ENCODE measurements at places on chromosomes 6 and 20.

- DNase-seq = no peak
Observed at GRCh38 chr6:145647602-145648001, 87.7 kb downstream of the EPM2A start.

DNA sequence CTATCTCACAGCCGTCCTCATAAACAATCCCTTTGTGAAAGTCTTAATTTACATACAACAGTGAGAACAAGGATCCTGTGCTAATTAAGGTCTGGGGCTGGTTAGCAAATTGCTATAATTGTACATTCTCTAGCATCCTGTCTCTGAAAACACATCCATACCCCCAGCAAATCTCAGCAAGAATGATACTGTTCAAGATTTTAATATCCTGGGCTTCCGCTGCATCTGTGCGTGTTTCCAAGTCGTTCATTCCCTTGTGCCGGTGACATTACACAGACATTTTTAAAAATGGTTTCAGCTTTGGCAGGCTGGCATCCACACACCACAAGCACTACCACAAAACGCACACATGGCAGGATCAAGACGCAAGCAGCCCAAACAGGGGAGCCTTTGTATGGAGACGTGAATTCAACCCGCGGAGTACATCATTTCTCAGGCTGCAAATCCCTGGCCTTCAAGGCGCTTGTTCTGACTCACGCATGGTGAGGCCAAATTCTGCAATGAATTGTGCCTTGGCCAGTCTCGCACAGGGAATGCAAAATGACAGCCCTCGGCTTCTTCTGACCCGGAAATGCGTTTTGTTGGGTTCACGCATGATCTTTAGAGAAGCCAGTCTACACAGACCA, 20.3 kb downstream of the ZMYND8 start:
- no peak for DNase-seq

GRCh38 chr20:59006864-59007664, at the start of gene CTSZ:
TSS of gene CTSZ (minus strand) at chr20:59007254. CDS start at chr20:59007128, 126 bp downstream.
- DNase-seq = peak; percentile 26

DNA sequence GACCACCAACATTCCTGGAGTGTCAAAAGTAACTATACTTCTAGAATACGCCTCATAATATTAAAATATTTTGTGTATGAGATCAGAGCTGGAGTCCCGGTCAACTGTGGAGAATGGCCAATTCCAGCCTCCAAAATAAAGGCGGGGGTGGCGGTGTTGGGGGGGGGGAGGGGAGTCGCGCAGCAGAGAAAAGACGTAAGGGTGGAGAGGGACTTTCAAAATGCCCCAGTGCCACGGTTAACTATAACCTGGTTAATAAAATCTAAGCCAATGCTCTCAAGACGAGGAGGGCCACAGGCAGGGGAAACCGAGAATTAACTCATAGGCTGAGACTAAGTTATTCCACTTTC, 1.3 kb downstream of the NUP153 start:
- no peak for DNase-seq

GRCh38 chr20:60999250-60999649, 252.8 kb upstream of the CDH4 start:
- DNase-seq = no peak

DNA sequence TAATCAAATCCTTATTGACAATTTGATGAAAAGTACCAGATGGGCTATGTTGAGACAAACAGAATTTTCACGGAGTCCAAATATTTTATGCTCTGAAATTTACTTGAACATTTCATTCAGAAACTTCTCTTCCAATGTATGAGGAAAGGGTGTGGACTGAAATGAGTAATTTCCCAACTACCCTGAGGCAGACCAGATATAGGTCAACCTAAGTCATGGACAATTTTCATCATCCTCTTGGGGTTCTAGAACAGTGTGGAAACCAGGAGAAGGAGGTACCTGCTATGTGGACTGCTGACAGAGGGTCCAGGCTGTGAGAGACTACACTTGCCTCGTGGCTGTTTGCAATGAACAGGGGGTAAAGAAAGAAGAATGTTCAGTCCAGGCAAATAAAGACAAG, 323.0 kb downstream of the ESR1 start:
- no peak for DNase-seq

- DNase-seq = no peak
Observed at GRCh38 chr6:13198168-13198567, 130.2 kb downstream of the TBC1D7 start.

GRCh38 chr20:33812908-33813462, 1.8 kb downstream of the CHMP4B start:
- DNase-seq = no peak

GRCh38 chr6:47235964-47236760, 73.5 kb downstream of the TNFRSF21 start:
- no peak for DNase-seq

- DNase-seq = no peak
Observed at GRCh38 chr20:22974354-22974753, 60.8 kb upstream of the SSTR4 start.

GRCh38 chr6:118783931-118784550, 109.9 kb upstream of the ASF1A start:
- no peak for DNase-seq

- no peak for DNase-seq
Observed at GRCh38 chr6:12262236-12263061, 27.7 kb upstream of the EDN1 start.

- no peak for DNase-seq
Observed at GRCh38 chr20:59299945-59300332, 472 bp upstream of the EDN3 start.

DNA sequence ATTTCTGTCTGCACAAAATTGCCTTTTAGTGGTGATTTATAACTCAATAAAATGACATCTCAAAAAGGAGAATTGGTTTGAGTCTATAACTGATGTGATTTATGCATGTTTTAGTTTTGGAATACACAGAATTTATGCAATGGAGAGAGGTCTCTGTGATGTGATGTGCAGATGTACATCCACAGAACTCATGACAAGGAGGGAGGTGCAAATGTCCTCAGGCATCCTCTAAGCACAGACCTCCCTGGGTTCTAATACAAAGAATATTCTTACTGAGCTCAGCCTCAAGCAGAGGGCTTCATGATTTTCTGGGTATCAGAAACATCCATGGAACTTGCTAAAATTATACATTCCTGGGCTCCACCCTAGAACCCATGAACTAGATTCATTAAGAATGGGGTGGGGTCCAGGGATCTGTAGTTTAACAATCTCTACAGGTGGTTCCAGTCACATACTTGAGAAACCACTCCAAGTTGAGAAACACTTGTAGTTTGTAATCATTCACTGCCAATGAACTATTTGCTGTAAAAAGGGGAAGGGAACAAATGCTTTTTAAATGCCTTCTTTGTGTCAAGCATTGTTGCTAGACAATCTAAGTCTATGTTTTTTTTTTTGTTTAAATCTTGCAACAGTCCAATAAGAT, 60.2 kb upstream of the NEDD9 start:
- DNase-seq = no peak

DNA sequence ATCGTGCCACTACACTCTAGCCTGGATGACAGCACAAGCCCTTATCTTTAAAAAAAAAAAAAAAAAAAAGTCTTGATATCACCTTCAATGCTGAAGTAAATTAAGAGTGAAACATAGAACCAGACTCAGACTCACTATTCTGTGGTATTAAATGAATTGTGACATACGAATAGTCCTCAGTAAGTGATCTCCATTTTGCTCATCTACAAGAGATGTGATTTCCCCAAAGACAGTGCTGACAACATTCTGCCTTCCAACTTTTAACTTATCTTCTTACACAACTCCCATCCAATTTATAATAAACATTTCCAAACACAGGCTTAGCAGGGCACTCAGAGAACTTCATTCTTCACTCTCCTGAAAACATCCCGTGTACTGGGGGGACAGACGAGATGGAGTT, 8.0 kb downstream of the ZBTB24 start:
- DNase-seq = no peak

DNA sequence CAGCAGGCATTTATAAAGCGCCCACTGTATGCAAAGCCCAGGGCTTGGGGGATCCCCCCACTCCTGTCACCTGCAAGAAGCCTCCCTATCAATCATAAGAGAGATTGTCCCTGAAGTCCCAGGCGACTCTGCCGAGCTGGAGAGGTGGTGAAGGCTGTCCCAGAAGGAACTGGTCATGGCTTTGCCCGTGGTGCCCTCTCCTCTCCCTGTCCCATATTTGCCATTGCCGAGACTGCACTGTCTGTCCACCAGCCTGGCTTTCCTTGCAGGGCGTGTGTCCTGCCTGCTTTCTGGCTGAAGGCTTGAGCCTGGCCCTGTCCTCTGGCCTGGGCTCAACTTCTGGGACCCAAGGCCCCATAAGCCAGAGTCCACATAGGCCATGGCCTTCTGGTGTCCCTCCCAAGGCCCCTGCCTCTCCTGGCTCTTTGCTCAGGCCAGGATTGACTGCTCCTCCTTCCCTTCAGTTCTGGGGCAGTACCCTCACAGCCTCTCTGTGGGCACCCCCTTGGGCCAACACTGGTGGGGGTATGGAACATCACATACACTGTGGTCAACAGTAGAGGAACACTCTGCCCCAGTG, 46.9 kb downstream of the CPXM1 start:
- DNase-seq = no peak

DNA sequence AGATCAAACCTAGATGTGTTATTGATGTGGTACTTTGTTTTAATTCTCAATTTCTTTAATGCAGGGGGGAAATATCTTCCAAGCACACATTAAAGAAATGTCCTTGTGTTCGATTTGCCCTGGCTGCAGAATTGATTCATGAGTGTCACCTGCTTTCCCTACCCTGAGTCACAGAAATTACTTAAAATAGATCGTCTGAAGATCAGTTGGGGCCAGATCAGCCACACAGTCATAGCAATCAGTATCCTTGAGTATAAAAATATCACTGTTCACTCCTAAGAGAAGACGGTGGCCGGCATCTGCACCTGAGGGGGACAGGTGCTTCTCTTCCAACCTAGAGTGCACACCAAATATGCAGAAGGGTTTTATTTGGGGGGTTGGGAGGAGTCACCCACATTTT, 115.2 kb upstream of the RIN2 start:
- no peak for DNase-seq

GRCh38 chr6:127177923-127178231, 59.4 kb downstream of the RSPO3 start:
- no peak for DNase-seq

DNA sequence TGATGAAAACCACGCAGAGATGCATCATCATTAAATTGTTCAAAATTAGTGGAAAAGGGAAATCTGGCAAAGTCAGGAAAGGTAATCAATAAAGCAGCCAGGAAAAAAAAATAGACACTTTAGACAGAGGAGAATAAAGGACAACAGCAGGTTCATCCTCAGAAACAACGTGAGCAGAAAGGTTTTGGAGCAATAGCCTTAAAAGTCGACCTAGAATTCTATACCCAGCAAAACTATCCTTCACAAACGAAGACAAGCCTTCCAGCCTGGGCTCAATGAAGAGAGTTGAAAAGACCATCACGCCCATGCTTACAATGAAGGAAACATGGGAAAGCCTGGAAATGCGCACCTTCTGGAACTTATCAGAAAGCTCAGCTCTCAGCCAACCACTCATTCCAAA, 24.7 kb upstream of the CHRNA4 start:
- no peak for DNase-seq

DNA sequence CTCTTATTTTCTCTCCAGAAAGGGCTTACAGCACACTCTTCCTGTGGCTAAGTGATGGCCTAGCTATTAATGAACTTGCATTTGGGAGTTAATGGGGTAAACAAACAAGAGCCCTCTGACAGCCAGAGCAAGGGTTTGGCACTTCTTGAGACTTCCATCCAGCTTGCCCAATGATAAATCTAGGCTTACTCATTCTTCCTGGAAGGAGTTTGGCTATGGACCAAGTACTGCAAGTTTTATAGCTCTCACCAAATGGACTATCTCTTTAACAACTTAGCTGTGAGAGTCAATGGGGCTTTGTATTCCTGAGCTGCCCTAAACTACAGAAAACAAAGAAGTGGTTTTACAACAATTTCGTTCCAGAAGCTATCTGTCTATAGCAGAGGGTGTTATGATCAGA, 16.7 kb upstream of the PI3 start:
- DNase-seq = no peak

DNA sequence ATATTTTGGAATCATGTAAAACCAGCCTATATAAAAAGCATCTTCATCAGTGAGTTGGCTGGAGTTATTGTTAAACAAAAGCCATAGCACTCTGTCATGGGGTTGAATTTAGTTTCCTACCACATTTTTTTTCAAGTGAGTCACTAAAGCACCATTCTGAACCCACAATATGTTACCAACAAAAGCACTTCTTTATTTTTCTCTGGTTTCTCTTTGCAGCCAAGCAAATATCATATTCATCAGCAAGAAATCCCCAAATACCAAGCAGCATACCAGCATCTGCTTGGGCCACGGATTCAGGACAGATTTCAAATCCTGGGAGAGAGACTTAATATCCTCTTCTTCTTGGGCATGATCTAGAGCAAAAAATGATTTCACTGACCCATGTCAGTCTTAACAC, 441.4 kb downstream of the BCKDHB start:
- no peak for DNase-seq

DNA sequence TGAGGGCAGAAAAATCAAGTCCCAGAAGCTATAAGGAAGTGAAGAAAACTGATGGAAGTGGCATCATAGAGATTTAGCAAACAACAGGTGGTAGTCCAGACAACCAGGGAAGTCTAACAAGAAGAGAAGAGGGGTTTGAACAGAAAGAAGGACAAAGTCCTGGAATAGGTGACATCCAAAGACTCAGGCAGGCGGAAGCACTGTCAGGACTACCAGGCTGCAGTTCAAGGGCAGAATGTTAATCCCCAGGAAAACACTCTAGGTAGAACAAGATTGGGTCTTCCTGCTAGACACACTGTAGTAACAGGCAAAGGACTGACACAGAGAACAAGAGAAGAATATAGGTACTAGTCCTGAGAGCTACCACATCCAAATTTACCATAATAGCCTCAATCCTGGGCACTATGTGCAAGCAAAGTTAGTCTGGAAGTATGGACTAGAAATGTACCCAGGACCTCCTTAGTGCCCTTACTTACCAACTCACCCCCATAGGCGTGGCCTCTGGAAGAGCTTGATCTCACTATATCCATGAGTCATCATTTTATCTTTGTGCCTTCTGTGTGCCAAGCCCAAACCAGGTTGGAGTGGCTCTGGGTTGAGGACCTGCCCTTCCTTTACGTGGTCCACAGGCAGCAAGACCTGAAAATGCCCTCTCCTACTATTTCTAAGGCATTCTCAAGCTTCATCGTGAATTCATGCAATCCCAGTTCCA, 2.2 kb upstream of the EPB41L2 start:
- no peak for DNase-seq

GRCh38 chr20:38770546-38770945, 22.3 kb downstream of the ACTR5 start:
- no peak for DNase-seq
